AG04450 (cell line): ENCODE measurements at places on chromosomes 1 and 21.

- no peak for DNase-seq
Observed at GRCh38 chr1:82185084-82185483, 384.4 kb downstream of the ADGRL2 start.

DNA sequence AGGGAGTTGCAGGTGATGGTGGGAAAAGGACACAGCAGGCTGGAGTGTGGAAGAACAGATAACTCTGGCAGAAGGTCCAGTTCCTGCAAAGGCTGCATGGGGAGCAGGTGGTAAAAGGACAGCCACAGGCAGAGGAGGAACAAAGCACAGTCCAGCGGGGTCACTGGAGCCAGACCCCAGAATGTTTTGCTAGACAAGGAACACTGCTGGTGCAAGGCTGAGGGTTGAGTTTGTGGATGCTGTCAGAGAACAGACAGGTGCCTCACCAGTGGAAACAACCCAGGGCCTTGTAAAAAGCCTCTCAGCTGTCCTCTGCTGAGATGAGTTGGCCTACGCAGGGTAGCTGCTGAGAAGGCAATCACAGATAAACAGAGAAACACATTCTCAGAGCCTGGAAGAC is 101.7 kb downstream of the SSBP3 start:
- no peak for DNase-seq

- DNase-seq: no peak
Observed at GRCh38 chr1:55289614-55290013, 74.5 kb upstream of the USP24 start.

- no peak for DNase-seq
Observed at GRCh38 chr1:189921613-189922012, 556.1 kb downstream of the BRINP3 start.

DNA sequence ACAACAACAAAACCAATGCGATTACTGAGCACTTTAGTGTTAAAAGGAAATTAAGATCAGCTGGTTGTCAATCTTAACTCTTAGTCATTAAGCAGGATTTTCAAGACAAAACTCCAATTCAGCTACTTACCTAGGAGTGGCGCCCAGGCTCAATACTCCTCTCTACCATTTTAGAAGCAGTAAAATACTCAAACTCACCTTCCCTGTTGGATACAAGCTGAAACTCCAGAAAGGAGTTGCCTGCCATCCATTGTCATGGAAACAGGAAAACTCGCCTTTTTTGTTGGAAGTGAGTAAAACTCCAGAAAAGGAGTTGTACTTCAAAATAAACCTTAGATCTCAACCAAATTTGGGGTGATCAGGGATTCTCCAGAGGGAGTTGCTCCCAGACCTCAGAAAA is 127.0 kb upstream of the F3 start:
- DNase-seq: no peak

- no peak for DNase-seq
Observed at GRCh38 chr1:243270097-243270864, 14.4 kb downstream of the SDCCAG8 start.

GRCh38 chr21:41180752-41181151 is 12.8 kb downstream of the BACE2 start:
- DNase-seq: no peak

- DNase-seq: no peak
Observed at GRCh38 chr1:64526312-64526711, 56.4 kb downstream of the CACHD1 start.

DNA sequence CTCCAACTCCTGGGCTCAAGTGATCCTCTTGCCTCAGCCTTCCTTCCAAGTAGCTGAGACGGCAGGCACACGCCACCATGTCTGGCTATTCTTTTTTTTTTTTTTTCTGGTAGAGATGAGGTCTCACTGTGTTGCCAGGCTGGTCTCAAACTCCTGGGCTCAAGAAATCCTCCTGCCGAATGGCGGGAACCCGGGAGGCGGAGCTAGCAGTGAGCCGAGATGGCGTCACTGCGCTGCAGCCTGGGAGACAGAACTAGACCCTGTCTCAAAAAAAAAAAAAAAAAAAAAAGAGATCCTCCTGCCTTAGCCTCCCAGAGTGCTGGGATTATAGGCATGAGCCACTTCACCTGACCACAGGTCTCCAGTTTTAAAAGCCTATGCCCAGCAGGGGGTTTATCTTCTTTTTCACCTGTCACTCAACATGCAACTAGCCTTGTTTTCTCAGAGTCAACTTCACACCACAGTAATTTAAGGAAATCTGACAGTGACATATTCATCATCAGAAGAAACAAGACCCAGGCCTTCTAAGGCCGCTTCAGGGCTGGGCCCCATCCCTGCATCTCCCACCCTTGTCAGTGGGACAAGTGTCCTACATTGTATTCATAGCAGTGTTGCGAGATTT is 38.3 kb upstream of the GALNT2 start:
- no peak for DNase-seq
